ENCODE measurements at places on chromosomes 11 and 22.

GRCh38 chr11:11471201-11471600 lies 118.2 kb upstream of the CSNK2A3 start:
- DNase-seq, result no peak

DNA sequence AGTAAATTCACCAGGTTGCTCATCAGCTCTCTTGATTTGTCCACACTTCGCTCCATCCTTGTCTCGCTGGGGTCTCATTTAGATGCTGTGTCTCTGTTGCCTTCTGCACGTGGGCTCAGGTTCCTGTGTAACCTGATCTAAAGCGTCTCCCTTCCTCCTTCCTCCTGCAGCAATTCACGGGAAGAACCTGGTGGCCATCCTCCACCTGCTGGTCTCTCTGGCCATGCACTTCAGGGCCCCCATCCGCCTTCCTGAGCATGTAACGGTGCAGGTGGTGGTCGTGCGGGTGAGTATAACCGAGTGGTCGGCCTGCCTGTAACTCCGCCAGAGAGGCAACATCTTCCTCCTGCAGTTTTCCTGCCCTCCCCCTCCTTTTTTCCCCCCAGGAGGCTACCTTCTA lies 48.0 kb upstream of the PARVG start:
- peak; percentile 36 for DNase-seq

- no peak for DNase-seq
Observed at GRCh38 chr11:1302461-1303125, 6.8 kb downstream of the TOLLIP start.

DNA sequence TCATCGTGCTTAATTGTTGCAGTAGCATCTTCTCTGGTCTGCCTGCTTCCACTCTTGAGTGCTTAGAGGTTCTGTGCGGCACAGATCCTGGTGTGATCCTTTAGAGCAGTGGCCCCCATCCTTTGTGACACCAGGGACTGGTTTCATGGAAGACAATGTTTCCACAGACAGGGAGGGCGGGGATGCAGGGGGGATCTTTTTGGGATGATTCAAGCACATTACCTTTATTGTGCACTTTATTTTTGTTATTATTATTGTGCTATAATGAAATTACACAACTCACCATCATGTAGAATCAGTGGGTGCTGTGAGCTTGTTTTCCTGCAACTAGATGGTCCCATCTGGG lies 76.8 kb upstream of the SHANK2 start:
- DNase-seq, result no peak

GRCh38 chr11:82730754-82731153 lies 2.9 kb downstream of the FAM181B start:
- DNase-seq, result no peak

GRCh38 chr22:45948081-45948648 lies 28.8 kb downstream of the WNT7B start:
- DNase-seq, result no peak

- DNase-seq, result no peak
Observed at GRCh38 chr11:26651916-26652315, 69.9 kb downstream of the SLC5A12 start.

GRCh38 chr11:69957849-69958248 lies 120.3 kb upstream of the ANO1 start:
- DNase-seq, result no peak

GRCh38 chr11:17798253-17798652 lies 63.7 kb downstream of the KCNC1 start:
- no peak for DNase-seq

DNA sequence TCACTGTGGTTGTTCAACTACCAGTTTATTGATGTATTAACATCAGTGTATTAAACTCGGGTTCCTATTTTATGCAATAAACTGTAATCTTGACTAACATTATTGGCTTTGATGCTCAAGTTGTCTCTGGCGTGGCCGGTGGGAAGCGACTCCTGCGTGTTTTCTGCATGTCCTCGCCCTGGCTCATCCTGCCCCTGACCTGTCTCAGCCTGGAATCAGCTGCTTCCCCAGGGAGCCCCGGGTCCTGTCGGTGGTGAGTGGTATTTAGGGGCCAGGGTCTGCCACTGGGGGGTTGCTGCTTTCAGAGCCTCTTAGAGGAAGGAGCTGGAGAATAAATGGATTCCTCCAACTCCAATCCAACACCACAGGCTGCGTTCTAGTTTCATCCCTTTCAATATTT lies 22.5 kb downstream of the IFITM10 start:
- DNase-seq, result no peak

GRCh38 chr11:2388431-2389376 lies 11.6 kb downstream of the CD81 start:
- no peak for DNase-seq

DNA sequence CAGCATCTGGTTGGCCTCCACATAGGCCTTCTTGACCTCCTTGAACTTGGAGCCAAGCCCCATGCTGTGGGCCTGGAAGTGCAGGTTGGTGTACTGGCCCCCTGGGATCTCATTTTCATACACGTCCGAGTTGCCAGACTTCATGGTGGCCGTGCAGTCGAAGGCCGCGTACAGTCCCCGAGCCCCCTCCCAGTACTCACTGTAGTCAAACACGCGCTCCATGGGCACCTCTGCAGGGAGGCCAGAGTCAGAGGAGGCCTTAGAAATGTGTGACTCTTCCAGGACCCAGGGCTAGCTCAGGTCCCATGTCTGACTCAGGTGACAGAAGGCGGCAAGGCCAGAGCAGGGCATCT lies 6.7 kb upstream of the LRFN4 start:
- no peak for DNase-seq

GRCh38 chr22:39994566-39995392 lies at the start of gene FAM83F:
TSS of gene FAM83F (plus strand) at chr22:39994954. CDS start at chr22:39995043, 89 bp downstream.
- peak; percentile 68 for DNase-seq

DNA sequence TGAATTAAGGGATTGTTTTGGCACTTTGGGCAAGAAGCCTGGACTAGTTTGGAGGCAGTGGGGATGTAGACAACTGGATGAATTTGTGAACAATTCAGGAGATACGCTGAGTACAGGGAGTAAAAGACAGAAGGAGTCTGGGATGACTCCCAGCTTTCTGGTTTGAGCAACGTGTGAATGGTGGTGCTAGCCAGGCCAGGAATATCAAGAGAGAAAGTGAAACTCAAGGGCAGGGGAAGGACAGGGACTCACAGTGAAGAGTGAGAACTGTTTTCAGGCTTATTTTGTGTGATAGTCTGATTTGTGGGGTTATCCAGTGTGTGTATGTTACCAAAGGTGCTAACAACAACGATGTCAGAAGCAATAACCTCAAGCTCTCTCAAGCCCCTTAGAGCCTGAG lies 15.9 kb downstream of the CHRM1 start:
- DNase-seq, result no peak

- DNase-seq, result no peak
Observed at GRCh38 chr22:30843245-30843644, 125.3 kb downstream of the MORC2 start.

- DNase-seq, result no peak
Observed at GRCh38 chr11:4607096-4607495, 935 bp downstream of the TRIM68 start.

DNA sequence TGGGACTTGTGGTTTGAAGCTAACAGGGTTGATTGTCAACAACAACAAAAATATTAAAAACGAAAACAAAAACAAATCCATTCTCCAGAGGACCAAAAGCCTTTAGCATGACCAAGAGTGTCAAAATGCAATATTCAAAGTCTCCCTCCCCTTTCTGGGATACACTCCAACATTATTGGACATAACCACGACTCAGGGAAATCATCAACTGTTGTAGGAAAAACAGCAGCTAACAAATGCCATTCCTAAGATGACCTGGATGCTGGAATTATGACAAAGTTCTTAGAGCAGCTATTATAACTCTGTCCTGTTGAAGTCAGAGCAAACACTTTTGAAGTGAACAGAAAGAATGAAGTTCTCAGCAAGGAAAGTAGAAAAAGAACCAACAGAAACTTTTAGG lies 143.0 kb downstream of the TMEM135 start:
- no peak for DNase-seq
